NCI-H2107 (cell line): ENCODE measurements at places on chromosomes 5 and 9.

- DNase-seq, result no peak
These were observed 7.7 kb downstream of the FBP1 start for GRCh38 chr9:94631599-94631998.

DNA sequence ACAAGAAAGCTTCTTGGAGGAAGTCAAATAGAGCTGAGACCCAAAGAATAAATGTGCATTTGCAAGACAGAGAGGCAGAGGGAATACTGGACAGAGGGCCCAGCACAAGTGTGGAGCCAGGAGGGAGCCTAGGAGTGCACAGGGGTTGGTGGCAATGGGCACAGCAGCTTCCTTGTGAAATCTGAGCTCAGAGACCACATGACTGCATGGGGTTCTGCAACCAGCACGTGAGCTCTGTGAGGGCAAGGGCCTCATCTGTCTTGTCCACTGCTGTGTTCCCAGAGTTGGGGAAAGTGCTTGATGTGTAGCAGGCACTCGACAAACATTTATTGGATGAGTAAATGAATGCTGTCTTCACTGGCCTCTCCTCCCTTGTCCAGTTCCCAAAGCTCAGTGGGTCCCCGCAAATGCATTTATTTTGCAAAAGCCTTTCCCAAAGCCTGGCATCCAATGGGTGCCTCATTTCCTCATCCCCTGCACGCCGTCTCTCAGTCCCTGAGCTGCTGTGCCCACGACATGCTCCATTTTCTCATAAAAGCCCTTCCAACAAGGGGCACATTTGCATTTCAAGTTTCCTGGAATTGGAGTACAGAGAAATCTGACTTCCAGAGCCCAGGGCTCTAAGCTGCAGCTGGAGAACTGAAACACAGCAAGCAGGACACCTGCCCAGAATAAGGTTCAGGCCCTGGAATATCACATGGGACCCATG is 58.5 kb downstream of the KCNIP1 start:
- no peak for DNase-seq

- DNase-seq, result no peak
These were observed 365.1 kb downstream of the ENC1 start for GRCh38 chr5:74275171-74275992.

DNA sequence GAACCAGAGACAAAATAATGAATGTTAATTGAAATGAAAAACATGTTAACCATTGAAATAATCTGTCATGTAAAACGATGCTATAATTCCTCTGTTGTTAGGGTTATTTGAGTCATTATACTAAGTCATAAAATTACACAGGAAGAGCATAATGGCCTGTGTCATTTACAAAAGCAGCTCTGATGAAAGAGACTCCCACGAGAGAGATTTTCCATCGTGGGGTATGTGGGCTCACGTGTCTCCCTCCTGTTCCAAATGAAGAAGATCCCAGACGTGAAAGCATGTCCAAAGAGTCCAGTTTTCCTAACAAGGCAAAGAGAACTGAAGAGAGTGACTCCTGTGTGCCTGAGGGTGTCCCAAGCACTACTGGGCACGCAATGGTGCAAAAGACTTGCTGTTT is 379.8 kb downstream of the SPOCK1 start:
- DNase-seq, result no peak

DNA sequence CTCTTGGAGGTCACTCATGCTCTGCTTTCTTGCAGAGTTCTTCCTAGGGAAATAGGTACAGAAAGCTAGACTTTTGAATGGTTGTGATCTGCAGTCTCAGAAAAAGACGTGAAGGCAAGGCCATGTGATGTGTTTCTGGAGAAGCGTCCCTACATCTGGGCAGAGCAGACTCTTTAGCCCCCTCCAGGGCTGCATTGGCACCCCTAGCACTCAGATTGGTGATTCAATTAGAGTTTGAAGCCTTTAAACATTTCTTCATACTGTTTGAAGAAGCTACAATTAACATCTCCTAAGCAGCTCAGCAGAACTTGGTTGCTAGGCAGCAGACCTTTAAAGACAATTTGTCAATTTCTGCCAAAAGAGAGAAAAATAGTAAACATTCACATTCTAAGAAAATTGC is 21.6 kb downstream of the JADE2 start:
- no peak for DNase-seq

- DNase-seq, result no peak
These were observed 22.1 kb downstream of the PCDHGC5 start for GRCh38 chr5:141510850-141511601.

DNA sequence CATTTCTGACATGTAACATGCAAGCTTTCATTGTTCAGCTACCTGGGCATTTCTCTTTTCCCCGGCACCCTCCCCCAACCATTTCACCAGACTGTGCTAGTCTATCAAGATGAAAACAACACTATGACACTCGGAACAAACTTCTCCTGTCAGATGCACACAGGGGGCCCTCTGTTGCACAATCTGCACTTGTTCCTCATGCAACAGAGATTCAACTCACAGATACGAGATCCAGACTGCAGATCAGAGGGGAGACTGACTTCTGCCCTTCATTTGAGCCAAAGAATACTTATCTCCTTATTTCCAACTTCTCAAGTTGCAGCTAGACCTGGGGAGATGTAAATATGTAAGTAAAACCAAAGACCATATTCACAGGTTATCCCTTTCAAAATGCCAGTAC is 15.7 kb upstream of the FST start:
- DNase-seq, result no peak

GRCh38 chr5:37319037-37319782 is 51.7 kb downstream of the NUP155 start:
- no peak for DNase-seq

DNA sequence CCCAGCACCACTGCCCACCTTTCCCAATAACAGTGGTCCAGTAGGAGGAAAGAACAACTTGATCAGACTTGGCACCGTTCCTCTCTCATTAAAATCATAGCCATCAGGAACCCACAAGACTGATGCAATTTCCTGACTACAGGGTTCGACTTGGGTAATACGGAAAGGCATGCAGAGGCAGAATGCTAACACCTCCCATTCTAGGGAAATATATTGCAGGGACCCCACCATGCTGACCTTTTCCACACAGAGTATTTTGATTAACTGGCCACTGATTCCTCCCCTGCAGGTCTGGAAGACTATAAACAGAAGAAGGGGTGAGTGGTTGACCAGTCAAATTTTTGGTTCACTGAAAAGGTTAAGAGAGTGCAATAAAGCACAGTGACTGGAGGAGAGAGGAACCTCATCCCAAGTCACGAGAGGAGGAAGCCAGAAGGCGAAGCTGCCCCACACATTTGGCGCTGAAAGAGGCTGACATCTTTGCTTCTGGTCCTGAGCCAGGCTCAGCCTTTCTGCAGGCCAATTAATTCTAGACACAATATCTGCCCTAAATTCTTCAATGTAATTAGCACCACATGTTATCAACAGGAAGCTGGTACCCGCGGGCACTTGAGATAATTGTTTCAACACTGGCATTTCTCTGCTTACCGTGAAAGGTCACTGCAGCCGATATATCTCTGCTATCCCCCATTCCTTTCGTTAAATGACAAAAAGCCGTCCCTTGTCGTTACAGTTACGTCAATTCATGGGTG is 64.7 kb upstream of the SPOCK1 start:
- DNase-seq, result no peak

DNA sequence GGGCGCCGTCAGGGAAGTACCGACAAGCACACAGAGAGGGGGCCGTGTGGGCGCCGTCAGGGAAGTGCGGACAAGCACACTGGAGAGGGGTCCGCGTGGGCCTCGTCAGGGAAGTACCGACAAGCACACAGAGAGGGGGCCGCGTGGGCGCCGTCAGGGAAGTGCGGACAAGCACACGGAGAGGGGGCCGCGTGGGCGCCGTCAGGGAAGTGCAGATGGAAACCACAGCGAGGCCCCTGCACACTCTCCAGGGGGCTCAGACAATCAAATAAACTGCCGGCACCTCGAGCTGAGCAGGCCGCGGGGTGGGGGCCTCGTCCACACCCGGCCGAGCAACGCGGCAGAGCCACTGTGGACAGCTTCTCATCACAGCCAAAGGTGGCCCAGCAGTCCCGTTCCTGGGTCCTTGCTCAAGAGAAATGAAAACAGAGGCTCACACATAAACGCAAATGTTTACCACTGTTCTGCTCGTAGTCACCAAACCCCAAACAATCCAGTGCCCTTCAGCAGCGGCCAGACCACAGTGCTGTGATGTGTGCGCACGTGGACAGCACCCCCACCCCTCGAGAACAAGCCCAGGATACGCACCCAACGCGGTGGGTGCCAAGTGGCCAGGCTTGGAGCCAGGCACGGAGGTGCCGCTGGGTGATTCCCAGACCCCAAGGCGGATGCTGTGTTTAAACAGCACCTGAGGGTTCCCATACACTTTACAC is 24.7 kb downstream of the TPPP start:
- DNase-seq, result no peak

DNA sequence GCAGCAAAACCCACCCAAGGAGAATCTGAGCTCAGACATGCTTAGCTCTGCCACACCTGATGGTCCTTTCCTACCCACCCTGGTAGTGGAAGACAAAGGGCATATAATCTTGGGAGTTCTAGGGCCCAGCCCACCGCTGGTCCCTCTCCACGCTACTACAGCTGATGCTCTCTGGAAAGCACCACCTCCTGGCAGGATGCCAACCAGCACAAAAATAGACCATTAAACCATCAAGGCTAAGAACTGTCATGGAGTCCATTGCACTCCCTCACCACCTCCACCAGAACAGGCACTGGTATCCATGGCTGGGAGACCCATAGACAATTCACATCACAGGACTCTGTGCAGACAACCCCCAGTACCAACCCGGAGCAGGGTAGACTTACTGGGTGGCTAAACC is 111.0 kb upstream of the IL7R start:
- DNase-seq, result no peak

GRCh38 chr5:38212307-38212706 is 46.1 kb upstream of the EGFLAM start:
- DNase-seq, result no peak

- no peak for DNase-seq
These were observed 2258.8 kb upstream of the WWC1 start for GRCh38 chr5:166032601-166033000.

GRCh38 chr9:33785914-33786313 is 9.4 kb upstream of the PRSS3 start:
- no peak for DNase-seq

GRCh38 chr9:125630436-125630835 is 76.6 kb downstream of the MAPKAP1 start:
- DNase-seq, result no peak

DNA sequence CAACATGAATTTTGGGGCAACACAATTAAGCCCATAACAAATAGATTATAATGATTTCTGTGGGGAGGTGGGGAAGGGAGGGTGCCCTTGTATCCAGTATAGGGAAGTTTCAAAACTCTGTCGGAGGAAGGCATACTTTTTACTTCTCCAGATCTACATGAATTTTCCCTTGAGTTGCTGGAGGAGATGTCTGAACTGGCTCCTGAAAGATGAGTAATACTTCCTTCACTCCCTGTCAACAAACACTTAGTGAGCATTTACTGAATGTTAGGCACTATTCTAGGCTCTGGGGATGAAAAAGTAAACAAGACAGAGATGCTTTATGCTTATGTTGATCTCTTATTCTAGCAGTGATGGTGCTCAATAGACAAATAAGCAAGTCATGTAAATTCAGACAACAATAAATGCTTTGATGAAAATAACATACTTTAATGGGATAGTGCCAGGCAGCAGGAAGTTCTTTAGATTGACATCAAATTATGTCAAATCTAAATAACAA is 197.9 kb upstream of the ANKH start:
- no peak for DNase-seq

DNA sequence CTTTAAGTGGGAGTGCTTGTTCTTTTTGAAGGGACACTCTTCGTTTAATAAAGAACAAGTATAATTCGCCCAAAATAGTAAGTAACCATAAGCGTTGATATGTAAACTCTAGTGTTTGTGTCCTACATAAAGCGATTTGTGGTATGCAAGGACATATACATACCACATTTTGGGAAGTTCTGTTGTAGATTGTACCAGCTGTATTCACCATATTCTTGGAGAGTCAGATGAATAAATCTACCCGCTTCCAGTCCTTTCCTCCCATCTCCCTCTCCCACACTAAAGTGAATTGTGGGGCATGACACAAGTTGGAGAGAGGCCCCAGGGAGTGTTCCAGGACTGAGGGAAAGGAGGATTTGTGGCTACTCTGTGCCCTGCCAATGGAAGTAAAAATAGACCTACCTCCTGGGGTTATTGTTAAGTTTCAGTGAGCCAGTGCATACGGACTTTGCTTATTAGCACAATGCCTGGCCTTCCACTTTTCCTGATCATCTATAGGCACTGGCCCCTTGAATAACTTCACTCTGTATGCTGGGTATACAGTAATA is 40.6 kb downstream of the ARHGAP26 start:
- no peak for DNase-seq

DNA sequence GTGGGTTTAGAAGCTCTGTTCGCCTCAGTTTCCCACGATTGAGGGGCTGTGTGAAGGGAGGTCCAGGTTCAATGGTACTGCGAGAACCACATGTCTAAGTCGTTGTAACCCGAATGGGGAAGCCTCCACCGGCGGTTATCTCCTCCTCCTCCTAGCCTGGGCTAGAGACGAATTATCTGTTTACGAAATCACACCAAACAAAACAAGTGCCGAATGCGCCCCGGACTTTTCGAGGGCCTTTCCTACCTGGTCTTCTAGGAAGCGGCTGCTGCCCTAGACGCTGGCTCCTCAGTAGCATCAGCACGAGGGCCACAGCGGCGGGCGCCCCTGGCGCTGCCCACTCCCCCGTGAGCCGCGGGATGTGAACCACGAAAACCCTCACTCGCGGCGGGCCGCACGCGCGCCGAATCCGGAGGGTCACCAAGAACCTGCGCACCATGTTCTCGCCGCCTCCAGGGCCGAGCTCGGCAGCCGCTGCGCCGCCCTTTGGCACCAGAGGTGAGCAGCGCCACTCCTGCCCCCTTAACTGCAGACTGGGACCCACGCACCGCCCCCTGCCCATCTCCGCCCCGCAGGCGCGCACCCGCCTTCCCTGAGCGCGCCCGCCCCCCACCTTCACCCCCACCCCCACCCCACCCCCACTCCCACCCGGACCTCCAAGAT is at the start of gene CDKN2A:
Gene CDKN2A, minus strand, starts transcription at position 500 of the 663 bp plus-strand sequence.
- no peak for DNase-seq

- no peak for DNase-seq
These were observed 10.4 kb upstream of the ORM1 start for GRCh38 chr9:114312513-114312875.
